ENCODE measurements at places on chromosomes 3 and 15. TPM values are rescaled to one million over a fixed set of nuclear protein-coding genes. Genes with fewer than 3 reads are reported as not detected.

MITF gene
- 15.5 TPM for total RNA-seq

GCNT3 gene
- 0.52 TPM for total RNA-seq

GOLGA8K gene
- total RNA-seq: 0.35 TPM

PRTG gene
- 11.4 TPM for total RNA-seq

CCRL2 gene
- 1.2 TPM for total RNA-seq

KY gene
- total RNA-seq: not detected

APH1B gene
- 5.8 TPM for total RNA-seq

CHRNA3 gene
- total RNA-seq: not detected

DNA sequence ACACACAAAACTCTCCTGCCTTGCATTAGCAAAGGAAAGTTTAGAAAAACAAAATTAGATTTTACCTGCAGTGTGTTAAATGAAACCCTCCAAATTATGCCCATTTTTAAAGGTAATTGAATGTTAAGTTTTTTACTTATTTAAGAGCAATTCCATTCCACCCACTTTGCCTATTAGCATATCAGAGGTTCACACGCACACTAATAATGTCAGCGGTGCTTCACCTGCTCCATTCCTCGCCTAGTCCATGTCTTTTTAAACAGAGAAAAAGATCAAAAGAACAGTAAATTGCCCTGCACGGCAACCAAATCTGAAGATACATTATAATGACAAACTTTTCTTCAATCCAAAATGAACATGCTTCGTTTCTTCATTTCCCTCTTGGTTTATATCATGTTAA, 97.3 kb upstream of the LRRN1 start:
- no peak for DNase-seq

- DNase-seq: no peak
These were observed 300.3 kb downstream of the ZBTB20 start for GRCh38 chr3:114846779-114847178.

DNA sequence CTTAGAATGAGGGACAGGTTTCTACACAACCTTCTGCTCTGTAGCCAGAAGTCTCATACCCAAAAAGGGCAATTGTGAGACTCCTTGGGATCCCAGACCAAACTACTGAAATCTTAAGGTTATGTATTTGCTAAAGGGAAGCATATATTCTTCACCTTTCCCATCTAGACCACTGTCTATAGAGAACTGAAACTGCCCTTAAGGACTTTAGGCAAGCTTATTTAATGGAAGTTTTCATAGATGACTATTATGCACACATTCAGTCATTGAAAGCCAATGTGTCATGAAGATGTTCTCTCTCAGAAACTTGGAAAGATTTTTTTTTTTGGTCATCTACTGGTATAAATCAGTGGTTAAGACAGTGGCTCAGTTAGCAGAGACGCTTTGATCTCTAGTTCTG, 365.3 kb downstream of the MCTP2 start:
- DNase-seq: no peak

DNA sequence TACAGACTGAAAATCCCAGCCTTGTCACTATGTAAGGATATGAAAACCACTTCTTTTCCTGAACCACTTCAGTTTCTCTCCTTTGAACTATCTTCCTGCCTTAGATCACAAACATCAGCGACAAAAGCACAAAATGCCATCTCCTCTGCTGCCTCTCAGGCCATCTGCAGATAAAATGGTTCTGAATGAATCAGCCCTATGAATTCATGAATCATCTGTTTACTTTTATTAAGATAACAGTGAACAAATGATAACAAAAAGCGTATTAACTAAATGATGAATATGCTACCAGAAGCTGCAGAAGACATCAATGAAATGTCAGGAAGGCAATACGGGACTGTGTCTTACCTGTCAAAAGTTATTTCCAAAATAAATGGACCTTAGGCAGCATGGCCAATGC, 928.1 kb downstream of the ROBO1 start:
- no peak for DNase-seq

- no peak for DNase-seq
These were observed 789.5 kb upstream of the CFAP20DC start for GRCh38 chr3:59839283-59839682.

DNA sequence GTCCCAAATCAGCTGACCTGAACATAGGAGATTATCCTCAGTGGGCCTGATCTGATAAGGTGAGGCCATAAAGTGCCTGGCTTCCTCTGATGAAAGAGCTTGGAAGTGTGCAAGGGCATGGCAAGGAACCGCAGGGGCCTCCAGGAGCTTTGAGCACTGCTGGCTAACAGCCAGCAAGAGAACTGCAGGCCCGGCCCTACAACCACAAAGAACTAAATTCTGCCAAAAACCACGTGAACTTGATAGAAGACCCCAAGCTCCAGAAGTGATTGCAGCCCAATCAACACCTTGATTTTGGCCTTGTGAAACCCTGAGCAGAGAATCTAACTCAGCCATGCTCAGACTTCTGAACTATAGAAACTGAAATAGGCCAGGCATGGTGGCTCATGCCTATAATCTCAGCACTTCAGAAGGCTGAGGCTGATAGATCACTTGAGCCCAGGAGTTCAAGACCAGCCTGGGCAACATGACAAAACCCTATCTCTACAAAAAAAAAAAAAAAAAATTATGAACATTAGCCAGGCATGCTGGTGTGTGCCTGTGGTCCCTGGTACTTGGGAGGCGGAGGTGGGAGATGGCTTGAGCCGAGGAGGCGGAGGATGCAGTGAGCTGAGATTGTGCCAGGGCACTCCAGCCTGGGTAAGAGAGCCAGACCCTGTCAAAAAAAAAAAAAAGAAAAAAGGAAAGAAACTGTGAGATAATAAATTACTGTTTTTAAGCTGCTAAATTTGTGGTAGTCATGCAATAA, 7.7 kb upstream of the DIS3L start:
- DNase-seq: no peak

- DNase-seq: peak; percentile 12
These were observed 17.1 kb downstream of the CTXND1 start for GRCh38 chr15:80234883-80235282.

DNA sequence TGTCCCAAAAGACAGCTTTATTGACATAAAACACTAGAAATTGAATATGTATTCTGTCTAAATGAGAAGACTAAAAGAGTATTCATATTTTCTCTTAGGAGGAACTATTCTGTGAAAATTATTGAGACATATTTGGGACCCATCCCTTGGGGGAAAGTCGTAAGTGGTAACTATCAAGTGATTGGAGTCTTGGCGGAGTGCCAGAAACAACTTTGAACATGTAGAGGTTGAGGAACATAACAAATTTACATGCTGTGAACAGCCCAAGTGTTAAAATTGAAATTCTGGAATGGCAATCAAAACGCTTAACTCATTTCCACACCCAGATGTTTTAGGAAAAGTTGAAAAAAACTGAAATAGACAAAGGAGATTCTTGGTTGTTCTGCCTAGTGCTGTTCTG, 1034.6 kb downstream of the NSUN3 start:
- DNase-seq: no peak

- DNase-seq: no peak
These were observed 279.7 kb downstream of the MAGI1 start for GRCh38 chr3:65758876-65759598.

GRCh38 chr15:94360251-94360685, 128.9 kb downstream of the MCTP2 start:
- no peak for DNase-seq

GRCh38 chr15:99105514-99106341, 848 bp downstream of the SYNM start:
- DNase-seq: no peak

DNA sequence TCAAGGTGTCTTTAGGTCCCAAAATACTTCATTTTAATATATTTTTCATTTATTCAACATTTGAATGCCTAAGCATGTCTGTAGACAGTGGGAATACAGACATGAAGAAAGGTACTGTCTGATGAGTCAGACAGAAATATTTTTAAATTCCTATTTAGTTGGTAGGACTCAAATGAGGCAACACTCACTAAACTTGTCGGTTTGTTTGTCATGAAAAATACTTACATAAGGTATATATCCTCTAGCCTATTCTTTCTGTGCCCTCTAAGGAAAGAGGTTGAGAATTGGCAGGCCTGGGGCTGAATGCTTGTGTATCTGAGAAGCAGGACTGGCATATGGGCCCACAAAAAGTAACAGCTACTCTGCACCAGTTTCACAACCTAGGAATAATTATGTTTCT, 423.6 kb upstream of the MDFIC2 start:
- no peak for DNase-seq

DNA sequence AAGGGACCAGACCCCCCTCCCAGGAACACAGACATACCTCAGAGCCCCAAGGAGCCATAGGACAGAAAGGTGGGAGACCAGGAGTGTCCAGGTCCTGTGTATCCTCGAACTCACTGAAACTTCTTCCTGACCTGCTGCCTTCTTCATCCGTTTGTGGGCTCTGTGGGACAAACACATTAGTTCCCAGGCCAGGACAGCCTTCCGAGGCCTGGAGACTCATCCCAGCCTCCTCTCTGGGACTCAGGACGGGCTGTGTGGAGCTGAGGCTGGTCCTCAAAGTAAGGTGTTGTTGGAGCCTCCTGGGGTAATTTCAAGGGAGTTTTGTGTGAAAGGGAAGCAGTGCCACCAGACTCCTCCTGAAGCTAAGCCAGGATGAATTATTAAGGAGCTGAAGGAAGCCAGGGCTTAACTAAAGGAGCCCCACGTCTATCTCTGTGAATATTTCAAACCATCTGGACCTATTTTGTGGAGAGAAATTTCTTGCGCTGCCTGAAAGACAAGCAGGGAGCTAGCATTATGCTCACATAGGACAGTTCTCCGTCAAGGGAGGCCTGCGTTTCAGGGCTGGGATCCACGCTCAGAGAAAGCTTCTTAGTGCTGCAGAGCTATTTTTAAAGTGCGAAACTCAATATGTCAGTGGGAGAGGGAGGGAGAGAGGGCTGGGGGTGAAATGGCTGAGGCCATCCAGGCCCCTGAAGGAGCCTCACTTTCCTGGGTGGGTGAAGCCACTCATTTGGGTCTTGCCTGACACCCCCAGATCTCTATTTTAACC, 29.8 kb upstream of the PLA2G4E start:
- no peak for DNase-seq

DNA sequence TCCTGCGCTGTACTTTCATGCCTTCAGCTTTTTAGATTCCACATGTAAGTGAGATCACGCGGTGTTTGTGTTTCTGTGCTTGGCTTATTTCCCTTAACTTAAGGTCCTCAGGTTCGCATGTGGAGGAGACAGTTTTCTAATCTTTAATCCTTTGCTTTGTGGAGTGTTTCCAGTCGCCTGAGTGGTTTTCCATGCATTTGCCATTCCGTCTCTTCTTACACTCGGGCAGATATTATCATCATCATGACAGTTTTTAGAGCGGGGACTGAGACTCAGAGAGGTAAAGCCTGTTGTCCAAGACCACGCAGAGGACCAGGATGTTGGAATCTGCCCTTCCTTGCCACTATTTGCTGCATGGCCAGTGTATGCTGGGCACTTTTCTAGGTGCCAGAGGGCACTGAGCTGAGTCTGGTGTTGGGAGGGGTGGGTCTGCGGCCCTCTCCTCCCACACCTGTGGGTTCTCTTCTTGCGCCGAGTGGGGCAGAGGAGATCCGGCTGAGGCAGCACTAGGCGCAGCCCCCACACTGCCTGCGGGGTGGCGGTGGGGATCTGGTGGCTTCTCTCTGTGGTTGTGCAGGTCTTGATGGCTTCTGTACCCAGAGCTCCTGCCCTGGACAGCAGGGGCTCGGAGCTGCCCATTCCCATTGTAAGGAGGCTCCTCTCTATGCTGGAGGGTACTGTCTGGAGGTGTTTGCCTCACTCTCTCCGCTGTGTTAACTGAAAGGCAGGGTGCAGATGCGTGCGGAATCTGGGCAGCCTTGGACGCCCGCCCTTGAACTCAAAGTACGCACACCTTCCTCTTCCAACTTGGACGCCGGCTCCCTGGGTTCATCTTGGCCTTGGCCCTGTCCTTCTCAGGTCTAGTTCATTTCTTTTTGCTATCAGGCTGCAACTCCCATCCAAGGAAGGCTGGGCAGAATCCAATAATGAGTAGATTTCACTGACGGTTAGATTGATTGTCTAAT, 156.0 kb upstream of the RGMA start:
- no peak for DNase-seq

- DNase-seq: no peak
These were observed 304.4 kb downstream of the DOCK3 start for GRCh38 chr3:50978991-50979667.

GRCh38 chr3:117523418-117523817, 813.8 kb downstream of the TUSC7 start:
- no peak for DNase-seq

DNA sequence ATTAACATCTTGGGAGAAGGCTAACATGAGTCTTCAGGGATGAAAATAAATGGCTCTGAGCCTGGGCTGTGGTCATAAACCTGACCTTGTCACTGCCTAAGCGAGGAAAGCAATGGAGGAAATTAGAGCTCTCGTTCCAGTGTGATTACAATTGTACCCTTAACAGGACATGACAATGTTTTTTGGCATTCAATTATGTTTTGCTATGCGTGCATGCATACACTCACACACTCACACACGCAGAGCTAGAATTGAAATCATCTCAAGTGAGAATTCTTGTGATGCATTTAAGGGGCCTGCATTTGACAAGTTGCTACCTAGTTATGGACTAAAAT, 24.1 kb downstream of the ZNF80 start:
- no peak for DNase-seq

GRCh38 chr3:184156522-184156955, 1.4 kb downstream of the DVL3 start:
- DNase-seq: no peak

- no peak for DNase-seq
These were observed 483.6 kb downstream of the ERC2 start for GRCh38 chr3:55984626-55985025.

DNA sequence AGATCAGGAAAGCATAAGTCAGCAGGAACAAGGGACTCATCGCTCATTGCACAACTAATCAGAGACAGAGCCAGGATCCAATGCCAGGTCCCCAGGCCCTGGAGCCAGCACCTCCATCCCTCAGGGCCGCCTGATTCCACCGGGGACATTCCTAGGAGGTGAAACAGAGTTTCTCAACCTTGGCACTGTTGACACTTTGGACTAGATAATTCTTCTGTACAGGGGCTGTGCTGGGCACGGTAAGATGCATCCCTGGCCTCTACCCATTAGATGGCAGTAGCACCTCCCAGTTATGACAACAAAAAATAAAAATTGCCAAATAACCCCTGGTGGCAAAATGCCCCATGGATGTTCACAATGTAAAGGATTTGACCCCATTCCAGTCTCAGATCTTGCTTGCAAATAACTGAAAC, 127.7 kb downstream of the MTHFS start:
- DNase-seq: no peak

DNA sequence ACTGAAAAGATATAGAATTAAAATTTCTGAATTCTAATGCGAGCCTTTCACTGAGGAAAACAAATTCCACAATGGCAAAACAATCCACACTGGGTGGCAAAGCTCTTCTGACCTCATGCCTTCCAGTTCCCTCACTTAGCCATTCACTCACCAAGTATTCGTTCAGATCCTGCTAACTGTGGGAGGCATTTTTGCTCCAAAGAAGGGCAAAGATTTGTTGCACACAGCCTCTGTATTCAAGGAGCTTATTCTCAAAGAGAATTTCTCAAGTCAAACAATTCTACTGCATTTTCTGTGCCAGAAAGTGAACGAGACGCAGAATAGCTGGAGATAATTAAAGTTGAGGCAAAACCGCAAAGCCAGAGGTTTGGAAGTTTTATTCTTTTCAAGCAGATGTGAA, 77.3 kb downstream of the CPNE4 start:
- no peak for DNase-seq

Measured in PC-9 (cell line).